Activated CD4-positive, CD25-positive, alpha-beta regulatory T cell (primary cell): ENCODE measurements at places on chromosomes 11 and 22.

GRCh38 chr11:60204922-60205321, 22.0 kb upstream of the MS4A6A start:
- no peak for DNase-seq

- no peak for DNase-seq
These were observed 724.8 kb upstream of the LUZP2 start for GRCh38 chr11:23772081-23772480.

GRCh38 chr22:46592390-46592872, 27.8 kb upstream of the GRAMD4 start:
- no peak for DNase-seq

- no peak for DNase-seq
These were observed 5.9 kb upstream of the CNTF start for GRCh38 chr11:58616594-58616993.

- DNase-seq, result no peak
These were observed 96.7 kb downstream of the MPPED1 start for GRCh38 chr22:43508489-43508888.

DNA sequence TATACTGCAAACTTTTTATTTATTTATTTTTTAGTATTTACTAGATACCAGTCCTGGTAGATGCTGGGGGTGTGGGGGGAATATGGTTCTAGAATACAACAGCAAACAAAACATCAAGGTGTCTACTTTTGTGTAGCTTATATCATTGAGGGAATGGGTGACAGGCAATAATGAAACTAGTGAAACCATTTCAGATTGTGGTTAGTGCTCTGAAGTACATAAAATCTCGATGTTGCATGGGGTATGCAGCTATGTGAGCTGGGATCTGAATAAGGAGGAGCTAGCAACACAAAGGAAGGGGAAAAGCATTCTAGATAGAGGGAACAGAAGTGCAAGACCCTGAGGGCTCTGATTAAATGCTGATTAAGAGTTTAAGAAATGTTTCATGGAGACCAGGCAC, 103.5 kb downstream of the WT1 start:
- DNase-seq, result no peak

DNA sequence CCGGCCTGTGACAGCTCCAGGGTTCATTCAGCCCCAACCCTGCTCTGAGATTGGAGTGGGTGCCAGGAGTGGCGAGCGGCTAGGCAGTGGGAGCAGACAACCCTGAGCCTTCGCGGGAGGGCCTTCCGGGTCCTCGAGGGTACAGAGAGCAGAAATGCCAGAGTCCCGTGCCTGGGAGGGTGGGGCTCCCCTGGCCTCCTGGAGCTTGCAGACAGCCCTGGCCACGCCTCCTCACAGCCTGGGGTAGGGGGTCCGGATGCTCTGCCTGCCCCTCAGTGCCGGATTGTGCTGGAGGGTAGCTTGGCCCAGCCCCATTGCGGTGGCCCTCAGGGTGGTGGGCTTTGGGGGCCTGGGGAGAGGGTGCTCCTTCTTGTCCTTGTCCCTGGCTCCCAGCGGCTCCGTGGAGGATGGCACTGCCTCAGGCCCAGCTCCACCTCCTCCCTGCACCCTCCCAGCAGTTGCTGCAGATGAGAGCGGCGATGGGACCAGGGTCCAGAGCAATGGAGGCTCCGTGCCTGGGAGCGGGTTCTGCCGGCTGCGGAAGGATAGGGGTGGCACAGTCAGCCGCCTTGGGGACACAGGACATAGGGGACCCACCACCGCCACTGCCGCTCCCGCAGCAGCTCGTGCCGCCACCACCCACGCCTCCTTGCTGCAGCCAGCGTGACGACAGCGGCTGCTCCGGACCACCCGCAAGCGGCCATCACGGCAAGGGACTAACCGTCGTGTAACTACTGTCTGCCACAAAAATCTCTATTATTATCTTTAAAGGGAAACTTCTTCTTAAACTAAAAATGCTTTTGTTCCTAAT, 34.9 kb upstream of the OR10G7 start:
- DNase-seq, result no peak

- DNase-seq, result no peak
These were observed 32.1 kb upstream of the PCF11 start for GRCh38 chr11:83124636-83125424.

GRCh38 chr22:28910569-28911303, 27.4 kb downstream of the ZNRF3 start:
- no peak for DNase-seq

DNA sequence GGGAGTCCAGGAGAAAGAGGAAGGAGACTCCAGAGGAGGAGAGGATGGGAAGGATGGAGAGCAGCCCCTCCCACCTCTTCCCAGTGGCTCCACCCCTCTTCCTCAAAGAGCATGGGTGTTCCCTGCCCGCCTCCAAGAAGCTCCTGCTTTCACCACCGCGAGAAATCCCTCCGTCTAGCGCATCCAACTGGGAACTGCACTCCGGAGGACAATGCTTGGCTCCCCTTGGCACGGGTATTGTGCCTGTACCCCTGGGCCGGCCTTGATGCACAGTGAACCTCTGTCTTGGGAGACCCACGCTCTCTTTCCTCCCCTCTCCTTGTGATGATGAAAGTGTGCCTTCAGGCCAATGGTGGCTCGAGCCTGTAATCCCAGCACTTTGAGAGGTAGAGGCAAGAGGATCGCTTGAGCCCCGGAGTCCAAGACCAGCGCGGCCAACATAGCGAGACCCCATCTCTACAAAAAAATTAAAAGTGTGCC, 14.9 kb upstream of the ADA2 start:
- DNase-seq, result no peak

DNA sequence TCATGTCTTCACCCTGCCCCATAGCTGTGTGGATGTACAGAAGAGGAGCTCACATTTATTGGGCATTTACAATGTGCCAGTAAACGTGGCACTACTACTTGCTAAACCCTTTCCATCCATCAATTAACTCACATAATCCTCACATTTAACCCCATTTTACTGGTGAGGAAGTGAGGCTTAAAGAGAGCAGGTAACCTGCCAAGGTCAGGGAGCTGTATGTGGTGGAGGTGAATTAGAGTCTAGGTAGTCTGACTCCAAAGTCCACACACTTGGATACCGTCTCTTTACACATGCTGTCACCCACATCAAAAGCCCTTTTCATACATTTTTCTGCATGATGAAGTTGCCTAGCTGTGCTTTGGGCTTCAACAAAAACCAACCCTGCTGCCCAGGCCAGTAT, 10.8 kb downstream of the PLEKHA7 start:
- no peak for DNase-seq

- no peak for DNase-seq
These were observed 20.4 kb upstream of the SCUBE1 start for GRCh38 chr22:43363315-43364168.

DNA sequence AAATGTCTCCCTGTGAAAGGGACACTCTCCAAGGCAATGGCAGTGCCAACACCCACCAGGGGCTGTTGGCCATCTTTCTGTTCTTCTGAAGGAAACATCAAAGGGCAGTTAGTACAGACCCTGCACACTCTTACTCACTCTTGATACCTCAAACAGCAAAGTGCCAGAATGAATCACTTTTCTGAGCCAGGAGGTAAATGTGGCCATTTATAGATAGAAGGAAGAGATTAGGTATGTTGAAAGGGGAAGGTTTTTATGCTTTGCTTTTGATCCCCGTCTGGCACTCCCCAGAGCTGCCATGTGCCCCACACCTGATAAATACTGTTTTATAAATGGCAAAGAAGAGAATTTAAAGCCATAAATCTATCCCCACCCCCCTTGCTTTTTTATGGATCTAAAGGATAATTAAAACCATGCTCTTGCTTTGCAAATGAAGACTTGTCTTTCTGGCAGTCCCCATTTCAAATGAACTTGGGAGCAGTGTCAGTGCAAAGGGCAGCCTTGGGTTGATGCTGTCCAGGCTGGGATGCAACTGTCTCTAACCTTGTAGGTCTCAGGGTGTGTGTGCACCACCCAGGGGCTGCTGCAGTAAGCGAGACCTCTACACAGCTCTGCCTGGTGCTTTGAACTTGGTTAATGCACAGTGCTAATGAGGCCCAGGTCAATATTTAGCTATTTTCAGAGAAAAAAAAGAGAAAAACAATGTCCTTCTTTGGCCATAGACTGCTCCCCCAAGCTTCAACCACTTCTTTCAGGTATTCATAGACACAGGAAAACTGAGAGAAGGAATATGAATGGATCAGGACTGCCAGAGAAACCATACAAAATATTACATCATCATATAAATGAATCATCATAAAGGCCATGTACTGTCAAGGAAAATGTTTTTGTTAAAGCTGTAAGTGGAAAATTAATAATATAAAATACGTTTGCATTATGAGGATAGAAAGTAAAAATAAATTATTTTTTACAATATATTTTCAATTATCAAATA, 207.5 kb downstream of the ETS1 start:
- no peak for DNase-seq

DNA sequence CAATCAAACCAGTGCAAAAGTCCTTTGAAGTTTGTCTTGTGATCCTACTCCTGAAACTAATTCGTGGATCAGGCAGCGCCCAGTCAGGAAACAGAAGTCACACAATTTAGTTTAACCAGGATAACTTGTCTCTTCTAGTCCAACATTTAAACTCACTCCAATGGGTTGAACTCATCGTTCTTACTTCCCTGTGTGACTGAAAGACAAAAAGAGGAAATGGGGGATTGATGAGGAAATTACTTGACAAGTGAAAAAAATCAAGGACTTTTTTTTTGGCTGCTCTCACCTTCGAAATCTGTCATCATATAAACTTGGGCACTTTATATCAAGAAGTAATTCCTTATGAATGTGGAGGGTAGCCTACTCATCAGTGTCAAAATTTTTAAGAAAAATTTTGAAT, 78.4 kb downstream of the HSD17B12 start:
- no peak for DNase-seq

GRCh38 chr11:76365038-76365679, 15.8 kb downstream of the THAP12 start:
- DNase-seq, result no peak

DNA sequence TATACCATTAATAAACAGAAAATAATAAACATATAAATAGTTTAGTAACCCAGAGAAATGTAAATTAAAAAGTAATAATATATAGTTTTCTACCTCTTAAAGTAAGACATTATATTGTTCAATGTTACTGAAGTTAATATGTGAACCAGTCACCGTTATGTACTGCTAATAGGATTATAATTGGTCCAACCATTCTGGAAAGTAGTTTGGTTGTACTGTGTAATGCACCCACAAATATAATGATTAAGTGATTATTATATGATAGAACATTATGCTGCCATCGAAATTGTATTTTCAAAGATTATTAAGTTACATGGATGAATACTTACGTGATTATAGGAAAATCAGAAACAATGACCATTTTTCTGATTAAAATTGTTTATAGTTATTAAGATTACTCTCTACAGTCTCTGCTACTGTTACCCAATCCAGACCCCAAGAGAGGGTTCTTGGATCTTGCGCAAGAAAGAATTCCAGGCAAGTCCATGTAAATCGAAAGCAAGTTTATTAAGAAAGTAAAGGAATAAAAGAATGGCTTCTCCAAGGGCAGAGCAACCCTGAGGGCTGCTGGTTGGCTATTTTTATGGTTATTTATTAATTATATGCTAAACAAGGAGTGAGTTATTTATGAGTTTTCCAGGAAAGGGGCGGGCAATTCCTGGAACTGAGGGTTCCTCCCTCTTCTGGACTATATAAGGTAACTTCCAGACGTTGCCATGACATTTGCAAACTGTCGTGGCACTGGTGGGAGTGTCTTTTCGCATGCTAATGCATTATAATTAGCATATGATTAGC, 50.1 kb downstream of the ACER3 start:
- no peak for DNase-seq

GRCh38 chr22:19810381-19811201, 44.1 kb downstream of the GNB1L start:
- no peak for DNase-seq

- DNase-seq, result no peak
These were observed 13.1 kb downstream of the TMEM25 start for GRCh38 chr11:118544010-118544646.

- no peak for DNase-seq
These were observed 12.1 kb downstream of the DDX6 start for GRCh38 chr11:118778898-118779297.

- no peak for DNase-seq
These were observed 43.3 kb downstream of the ENDOD1 start for GRCh38 chr11:95132956-95133355.

DNA sequence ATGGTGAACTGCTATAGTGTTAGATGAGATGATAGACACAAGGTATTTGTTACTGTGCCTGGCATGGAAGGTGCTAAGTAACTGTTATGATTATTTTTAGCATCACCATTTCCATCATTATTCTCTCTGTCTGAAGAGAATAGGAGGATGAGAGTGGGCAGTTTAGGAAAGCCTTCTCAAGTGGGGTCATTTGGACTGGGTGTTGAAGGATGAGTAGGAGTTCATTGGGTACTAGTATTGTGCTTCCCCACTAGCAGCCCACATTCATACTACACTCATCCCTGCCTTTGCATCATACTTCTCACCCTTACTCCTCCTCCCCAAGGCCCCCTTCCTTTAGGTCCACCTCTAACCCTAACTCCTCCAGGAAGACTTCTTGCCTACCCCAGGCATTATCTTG, 20.6 kb downstream of the MYEOV start:
- no peak for DNase-seq

DNA sequence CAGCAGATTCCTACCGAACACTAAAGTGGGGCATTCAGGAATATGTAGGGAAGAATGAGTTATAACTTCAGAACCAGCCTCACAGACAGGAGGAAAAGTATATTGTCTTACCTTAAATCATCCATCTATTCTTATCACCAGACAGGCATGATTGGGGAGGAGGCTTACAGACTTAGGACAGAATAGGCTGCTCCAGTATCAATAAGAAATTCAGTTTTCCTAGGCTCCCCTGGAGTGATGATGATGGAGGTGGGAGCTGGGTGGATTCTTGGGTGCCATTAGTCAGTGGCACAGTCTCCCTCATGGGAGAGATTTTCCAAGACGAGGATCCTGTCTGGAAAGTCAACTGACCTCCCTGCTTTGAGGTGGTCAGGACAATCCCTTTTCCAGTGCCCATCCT, 225.0 kb downstream of the AASDHPPT start:
- DNase-seq, result no peak

DNA sequence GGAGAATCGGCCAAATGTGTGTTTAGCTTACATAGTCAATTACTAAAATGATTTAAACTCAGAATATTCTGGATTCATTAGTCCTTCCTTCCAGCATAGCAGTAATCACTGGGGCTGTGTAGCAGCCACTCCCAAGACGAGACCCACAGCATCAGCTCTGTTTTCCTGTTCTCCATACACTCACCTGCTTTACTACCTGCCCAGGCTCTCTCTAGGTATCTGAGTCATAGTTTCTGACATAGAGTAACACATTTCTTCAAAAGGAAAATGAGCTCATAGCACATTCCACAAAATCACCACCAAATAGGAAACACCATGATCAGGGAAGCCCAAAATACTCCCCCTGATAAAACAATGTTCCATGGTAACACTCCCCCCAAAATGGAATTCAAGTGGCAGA, 22.9 kb downstream of the MORC2 start:
- DNase-seq, result no peak

DNA sequence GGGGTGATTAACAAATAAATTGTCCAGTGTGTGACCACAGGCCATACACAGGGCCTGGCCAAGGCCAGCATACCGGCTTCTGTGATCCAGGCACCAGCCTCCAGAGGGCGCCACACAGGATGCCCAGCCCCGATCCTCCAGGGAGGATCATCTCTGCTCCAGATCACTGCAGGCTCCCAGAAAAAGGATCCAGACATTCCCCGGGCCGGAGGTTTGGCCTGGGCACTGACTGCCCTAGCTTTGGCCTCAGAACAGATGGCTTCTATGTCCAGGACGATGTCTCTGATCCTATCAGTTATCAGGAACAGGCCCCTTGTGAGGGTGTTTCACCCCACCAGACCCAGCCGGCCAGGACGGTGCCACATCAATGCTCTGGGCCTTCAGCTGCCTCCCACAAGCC, 74.5 kb upstream of the LMO1 start:
- DNase-seq, result no peak

- no peak for DNase-seq
These were observed 220.8 kb downstream of the DBX1 start for GRCh38 chr11:19939415-19939929.
